Spleen (tissue), 13 donors: ENCODE measurements at places on chromosomes 3 and 15. TPM values are rescaled to one million over a fixed set of nuclear protein-coding genes. Genes with fewer than 3 reads are reported as not detected.
A peak's percentile ranks its signal among the peaks of the same experiment; 100 is the strongest.

GRCh38 chr3:53320697-53321096 is 26.6 kb downstream of the DCP1A start:
- peaks cover 38% of the 10 kb centered on the region for H3K36me3 ChIP-seq
- H3K4me3 ChIP-seq: no peak overlapping the region
- H3K4me1 ChIP-seq: no peaks in the 10 kb centered on the region
- H3K27me3 ChIP-seq: no peaks in the 10 kb centered on the region
- no peak overlapping the region for H3K27ac ChIP-seq

GRCh38 chr3:195102609-195103467 is 168.1 kb downstream of the XXYLT1 start:
- no peaks in the 10 kb centered on the region for H3K36me3 ChIP-seq
- DNase-seq: peak; percentile 56
- no peaks in the 10 kb centered on the region for H3K27me3 ChIP-seq
- no peak overlapping the region for H3K27ac ChIP-seq
- no peak overlapping the region for H3K4me3 ChIP-seq

- H3K27me3 ChIP-seq: no peaks in the 10 kb centered on the region
- no peak for DNase-seq
- H3K27ac ChIP-seq: no peak overlapping the region
- no peaks in the 10 kb centered on the region for H3K36me3 ChIP-seq
- H3K4me1 ChIP-seq: peaks cover 7% of the 10 kb centered on the region
These were observed 54.4 kb downstream of the ACAP2 start for GRCh38 chr3:195388380-195388779.

DNA sequence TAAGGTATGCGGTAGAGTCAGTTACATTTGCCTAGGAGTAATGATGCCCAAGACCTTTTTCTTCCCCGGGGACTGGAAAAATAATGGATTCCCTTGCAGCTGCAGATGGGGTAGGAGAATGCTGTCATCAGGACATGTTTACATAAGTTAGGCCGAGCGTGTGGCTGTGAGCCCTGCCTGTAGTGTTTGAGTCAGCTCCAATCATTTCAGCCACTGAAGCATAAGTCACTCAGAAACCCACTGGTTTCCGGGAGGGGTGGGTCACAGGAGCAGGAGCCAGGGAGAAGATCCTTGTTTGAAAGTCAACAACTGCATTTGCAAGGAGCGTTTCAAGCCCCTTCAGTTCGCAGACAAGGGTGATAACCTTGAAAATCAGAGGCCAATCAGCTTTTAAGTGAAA is 562.3 kb downstream of the MCTP2 start:
- no peak overlapping the region for H3K4me3 ChIP-seq
- H3K4me1 ChIP-seq: no peaks in the 10 kb centered on the region
- no peaks in the 10 kb centered on the region for H3K36me3 ChIP-seq
- no peak overlapping the region for H3K27ac ChIP-seq
- H3K27me3 ChIP-seq: no peaks in the 10 kb centered on the region

DNA sequence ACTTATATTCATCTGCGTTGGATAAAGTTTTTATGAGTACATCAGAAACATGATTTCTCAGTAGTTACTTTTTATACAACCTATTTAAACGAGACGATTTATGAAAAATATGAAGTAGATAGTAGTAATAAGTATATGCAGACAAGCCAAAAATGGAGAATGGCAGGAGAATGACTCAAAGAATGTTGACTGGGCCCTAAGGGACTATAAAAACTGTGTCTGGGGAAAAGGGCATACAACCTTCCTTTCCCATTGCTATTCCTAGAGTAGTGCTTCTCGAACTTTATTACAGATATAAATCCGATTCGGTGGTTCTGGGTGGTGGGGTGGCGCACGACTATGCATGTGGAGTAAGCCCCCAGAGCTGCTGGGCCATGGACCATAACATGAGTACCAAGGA is 558.5 kb downstream of the FOXP1 start:
- H3K36me3 ChIP-seq: no peaks in the 10 kb centered on the region
- H3K4me1 ChIP-seq: peaks cover 6% of the 10 kb centered on the region
- H3K27ac ChIP-seq: no peak overlapping the region
- H3K4me3 ChIP-seq: no peak overlapping the region

- no peaks in the 10 kb centered on the region for H3K36me3 ChIP-seq
- H3K27ac ChIP-seq: peak overlapping the region; percentile 37
- no peak for DNase-seq
- H3K27me3 ChIP-seq: no peaks in the 10 kb centered on the region
- peaks cover 6% of the 10 kb centered on the region for H3K4me1 ChIP-seq
These were observed 29.9 kb upstream of the VIPR1 start for GRCh38 chr3:42472555-42472954.

CD96 gene
- 31.4 TPM for total RNA-seq

DNA sequence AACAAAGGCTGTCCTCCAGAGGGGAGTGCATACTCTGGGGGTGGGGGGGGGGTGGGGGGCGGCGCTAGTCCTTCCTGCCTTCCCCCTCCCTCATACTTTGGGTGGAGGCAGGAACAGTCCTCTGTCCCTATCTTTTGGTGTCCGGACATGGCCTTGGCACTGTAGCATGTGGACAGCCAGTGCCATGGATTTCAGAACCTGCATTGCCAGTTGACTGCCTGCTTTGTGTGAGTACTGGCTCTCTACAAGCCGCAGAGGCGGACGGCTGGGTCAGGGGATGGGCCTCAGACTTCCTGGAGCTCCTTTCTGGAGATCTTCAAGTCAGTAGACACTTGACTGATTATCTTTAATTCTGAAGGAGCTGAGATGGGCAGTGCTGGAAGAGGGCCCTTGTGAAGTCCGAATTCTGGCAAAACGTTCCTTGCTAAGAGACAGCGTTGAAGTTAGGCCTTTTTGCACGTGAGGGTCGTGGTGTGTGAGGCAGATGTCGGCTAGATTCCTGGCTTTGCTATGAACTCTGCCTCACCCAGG is 2.5 kb downstream of the CLDN11 start:
- peaks cover 18% of the 10 kb centered on the region for H3K4me1 ChIP-seq
- peak overlapping the region; percentile 66 for H3K27ac ChIP-seq
- H3K4me3 ChIP-seq: no peak overlapping the region
- DNase-seq: peak; percentile 76
- no peaks in the 10 kb centered on the region for H3K36me3 ChIP-seq

GRCh38 chr3:170905862-170906261 is 2.6 kb downstream of the EIF5A2 start:
- H3K27me3 ChIP-seq: peaks cover 12% of the 10 kb centered on the region
- H3K4me1 ChIP-seq: peaks cover 24% of the 10 kb centered on the region
- H3K27ac ChIP-seq: no peak overlapping the region
- H3K4me3 ChIP-seq: no peak overlapping the region
- DNase-seq: no peak
